Activated CD8-positive, alpha-beta memory T cell treated with anti-CD3 and anti-CD28 coated beads for 1 hour (primary cell): ENCODE measurements at places on chromosomes 6 and 20.

GRCh38 chr6:160963651-160964050 is 27.9 kb upstream of the MAP3K4 start:
- DNase-seq, result no peak

DNA sequence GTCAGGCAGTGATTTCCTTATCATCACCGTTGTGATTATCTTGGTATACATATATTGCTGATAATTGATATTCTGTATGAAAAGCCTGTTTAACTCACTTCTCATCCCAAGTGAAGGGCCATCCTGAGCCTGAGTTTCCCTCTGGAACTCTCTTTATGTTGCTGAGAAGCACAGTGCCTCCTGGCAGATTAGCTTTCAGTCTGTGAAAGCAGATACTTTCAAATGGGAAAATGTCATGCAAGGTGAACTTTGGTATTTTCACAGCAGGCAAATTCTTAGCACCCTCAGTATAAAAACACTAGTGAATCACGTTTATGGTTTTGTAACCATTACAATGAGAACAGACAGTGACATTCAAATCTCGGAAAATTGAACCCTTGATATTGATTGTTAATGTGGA is 151.6 kb downstream of the PRIM2 start:
- no peak for DNase-seq

- no peak for DNase-seq
Measured at GRCh38 chr20:63794614-63795013, 36.5 kb downstream of the ZBTB46 start.

- no peak for DNase-seq
Measured at GRCh38 chr20:42924215-42924614, 265.5 kb downstream of the PTPRT start.

DNA sequence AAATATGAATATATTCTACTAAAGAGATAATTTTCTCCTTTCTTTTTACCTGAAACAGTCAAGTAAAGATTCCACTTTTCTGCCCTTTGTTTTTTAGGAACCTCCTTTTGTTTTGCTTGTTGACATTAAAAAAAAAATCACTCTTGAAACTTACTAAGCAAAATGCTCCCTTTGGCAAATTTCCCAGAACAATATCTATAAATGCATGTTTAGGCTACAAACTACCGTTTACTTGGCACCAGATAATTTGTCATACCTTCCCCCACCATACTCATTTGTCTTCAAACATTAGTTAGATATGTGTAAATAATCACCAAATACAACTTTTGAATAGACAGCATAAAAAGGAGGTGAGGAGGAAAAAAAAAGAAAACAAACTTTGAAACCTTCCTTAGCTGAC is 604.7 kb downstream of the RFPL4B start:
- DNase-seq, result no peak

DNA sequence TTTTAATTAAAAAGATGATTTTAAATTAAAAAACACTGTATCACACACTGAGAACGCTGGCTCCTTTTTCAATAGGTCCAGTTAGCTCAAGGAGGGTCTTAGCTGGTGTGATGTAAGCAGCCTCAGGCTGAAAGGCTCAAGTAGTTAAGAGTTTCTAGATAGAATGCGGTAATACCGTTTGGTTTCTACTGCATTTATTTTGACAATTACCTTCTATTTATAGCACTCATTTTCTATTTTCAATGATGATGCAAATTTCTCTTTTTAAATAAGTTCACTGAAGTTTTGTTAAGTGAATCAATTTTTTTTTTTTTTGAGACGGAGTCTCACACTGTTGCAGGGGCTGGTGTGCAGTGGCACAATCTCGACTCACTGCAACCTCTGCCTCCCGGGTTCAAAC is 87.1 kb downstream of the PREX1 start:
- DNase-seq, result no peak

DNA sequence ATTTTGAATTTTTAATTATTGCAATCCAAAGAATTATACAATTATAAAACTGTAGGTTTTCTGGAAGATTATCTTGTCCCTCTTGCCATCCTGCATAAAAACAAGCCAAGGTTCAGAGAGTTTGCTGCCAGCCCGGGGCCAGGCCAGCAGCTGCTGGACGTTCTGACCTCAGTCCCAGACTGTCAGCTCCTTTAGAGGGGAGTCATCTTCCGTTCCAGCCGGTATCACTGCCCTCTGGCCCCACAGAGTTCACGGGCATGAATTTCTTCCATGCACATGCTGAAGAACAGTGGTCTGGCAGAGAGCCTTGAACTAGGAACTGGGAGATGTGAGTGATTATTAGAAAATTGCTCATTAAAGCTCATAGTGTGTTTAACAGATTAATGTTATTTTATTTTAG is 130.4 kb upstream of the QKI start:
- DNase-seq, result no peak

- no peak for DNase-seq
Measured at GRCh38 chr6:34052918-34053608, 92.8 kb downstream of the GRM4 start.

DNA sequence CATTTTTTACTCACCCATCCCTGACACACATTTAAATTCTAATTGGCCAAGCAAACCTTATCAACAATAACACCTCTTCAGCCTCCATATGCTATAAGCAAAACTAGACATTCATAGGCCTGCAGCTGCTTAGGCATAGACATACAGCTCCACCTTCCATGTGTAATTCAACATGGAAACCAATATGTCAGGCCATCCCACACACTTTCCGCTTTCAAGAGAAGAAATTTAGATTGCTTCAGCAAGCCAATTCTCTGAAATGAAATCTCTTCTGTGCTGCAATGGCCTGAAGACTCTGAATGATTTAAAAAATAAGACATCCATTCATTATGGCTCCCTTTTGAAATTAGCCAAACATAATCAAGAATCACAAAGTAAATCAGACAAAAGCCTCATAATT is 4.5 kb upstream of the RAB22A start:
- DNase-seq, result no peak

DNA sequence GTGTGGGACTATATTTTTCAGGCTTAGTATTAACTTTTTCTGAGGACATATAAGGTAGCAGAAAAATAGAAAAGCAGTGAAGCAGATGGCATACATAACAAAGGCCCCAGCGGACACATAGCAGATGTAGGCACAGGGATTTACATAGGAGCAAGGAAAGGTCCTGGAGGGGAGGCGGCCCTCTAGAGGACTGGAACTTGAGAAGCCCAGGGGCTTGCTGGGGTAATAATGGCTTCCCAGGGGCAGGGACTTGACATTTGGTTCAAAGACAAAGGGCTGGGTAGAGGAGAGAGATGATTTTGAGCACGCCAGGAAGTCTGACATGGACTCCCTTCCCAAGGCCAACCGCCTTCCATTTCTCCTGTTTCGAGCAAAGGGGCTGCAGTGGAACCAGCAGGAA is 31.7 kb upstream of the OSTM1 start:
- no peak for DNase-seq

DNA sequence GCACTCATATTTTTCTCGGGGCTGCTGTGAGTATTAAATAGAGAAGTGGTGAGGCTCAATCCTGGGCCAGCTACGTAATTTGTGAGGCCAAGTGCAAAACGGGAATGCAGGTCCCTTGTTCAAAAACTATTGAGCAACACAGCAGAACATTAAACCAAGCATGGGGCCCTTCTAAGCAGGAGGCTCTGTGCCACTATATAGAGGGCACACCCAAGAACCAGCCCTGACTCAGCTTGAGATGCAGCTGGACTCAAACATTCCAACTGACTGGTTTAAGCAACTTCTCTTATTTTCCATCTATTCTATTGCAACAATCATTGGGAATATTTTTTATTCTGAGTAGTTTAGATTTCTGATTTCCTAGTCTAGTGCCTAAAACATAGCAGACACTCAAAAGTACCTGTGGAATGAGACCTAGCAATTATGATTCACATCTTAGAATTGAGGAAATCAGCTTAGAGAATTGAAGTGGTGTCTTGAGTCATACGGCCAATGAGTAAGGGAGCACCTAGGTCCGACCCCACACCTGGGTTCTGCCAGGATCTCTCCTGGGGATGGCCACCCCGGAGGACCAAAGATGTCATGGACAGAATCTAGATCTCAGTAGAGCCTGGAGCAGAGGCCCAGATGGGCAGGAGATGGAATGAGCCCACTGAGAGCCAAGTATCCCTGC is 1.3 kb downstream of the SIRPB2 start:
- no peak for DNase-seq

DNA sequence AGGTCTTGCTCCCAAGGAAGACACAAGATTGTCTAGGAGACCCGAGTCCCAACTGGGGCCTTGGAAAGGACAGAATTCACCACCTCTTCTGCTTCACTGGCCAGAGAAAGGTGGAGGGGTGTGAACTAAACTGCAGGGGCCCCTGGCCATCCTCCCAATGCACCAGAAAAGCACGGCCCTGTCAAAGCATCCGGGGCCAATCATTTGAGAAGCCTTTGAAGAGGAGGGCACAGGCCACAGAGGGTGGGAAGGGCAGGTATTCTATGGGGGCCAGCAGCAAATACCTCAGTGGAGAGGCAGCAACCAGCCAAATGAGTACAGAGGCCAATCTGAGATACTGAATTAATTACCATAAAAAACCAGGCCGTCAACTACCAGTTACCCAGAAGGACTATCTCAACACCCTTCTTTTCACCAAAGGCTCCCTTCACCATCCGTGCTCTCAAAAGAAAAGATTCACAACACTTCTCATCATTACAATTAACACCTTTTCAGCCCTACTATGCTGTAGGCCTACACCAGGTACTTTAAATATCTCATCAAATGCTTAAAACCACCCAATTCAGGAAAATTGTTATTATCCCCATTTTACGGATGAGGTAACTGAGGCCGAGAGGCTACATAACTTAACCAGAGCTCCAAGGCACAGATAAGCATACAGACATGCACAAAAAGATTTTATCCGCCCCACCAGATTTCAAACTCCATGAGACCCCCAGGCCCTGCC is 50.7 kb downstream of the TRERF1 start:
- no peak for DNase-seq

DNA sequence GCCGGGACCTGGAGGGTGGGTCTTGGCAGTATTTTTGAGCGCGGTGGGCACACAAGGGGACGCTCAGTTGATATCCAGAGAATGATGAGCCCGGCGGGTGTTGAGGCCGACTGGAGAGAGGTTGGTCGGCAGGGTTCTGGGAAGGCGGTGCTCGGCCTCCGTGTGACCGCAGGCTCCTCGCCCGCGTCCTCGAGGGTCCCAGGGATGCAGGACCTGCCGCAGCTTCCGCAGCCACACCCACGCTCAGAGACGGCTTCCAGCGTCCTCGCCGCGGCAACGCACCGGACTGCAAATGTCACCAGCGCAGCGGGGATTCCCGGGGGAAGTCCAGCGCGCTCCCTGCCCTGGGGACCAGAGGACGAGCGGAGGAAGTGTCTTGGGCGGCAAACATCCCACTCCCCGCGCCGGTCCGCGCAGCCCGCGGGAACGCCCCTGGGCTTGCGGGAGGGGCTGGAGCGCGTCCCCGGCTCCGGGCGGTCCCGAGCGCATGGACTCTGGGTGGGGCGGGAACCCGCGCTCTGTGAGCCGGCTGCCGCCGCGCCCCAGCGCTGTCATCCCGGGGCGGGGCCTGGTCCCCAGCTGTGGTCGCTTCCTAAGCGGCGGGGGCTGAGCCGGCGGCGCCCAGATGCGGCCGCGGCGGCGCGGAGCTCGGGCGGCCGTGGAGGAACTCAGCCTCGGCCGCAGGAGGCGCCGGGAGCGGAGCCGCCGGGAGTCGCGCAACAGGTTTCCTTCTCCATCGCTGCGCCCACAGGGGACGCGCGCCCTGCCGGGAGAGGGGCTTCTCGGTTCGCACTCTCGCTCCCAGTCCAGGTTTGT is at the start of gene STX11:
Gene STX11 (plus strand): TSS at position 624 of the 816 bp plus-strand sequence. CDS start 36,111 bp downstream, outside the sequence.
- peak; percentile 56 for DNase-seq

DNA sequence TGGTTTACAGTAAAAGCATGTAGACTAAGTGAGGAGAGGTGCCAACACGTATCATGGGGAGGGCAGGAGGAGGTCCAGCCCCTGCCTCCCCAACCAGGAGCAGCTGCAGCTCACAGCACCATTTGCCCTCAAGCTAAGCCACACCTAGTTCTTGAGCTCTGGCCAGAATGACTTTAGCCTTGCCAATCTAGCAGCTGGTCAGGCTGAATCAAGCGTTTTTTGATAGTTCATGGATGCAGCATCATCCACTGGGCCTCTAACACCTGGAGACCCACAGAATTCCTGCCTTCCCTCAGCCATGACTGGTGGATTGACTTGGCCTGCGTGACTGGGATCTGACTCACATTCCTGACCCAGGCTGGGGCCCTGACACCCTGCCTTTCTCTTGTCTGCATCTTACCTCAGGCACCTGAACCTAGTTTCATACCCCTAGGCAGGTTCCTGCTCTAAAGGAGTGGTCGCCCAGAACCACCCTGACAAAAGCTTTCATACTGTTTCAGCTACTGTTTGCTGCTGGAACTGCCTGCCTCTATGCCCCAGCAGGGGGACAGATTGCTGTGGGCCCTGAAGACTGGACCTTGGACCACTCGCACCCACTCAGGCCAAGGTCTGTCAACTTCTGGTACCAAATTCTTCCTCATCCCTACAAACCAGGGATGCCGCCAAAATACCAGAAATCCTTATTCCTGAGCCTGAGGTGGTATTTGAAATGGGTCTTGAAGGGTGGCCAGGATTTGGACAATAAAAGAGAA is 122.3 kb downstream of the QRSL1 start:
- no peak for DNase-seq

DNA sequence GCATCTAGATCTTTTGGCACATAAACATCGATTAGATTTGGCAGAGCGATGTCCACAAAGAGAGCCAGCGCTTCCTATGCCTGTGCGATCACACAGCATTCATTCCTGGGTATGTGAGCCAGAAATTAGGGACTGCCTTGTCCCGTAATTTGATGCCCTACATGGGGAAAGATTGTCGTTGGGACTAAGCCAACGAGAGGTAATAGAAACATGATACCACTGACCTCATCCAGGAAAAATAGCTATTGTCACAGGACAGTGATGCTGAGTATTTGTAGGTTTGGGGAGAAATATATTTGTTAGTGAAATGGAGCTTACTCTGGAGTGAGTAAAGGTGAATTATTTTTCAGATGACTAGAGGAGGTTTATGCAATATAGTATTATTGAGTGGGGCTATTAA is 154.0 kb downstream of the TSHZ2 start:
- no peak for DNase-seq

- no peak for DNase-seq
Measured at GRCh38 chr6:125264476-125264875, 37.3 kb downstream of the HDDC2 start.

GRCh38 chr6:28543651-28544610 is 18.2 kb downstream of the GPX5 start:
- no peak for DNase-seq

GRCh38 chr6:52365866-52366540 is 4.1 kb downstream of the PAQR8 start:
- DNase-seq, result no peak

- DNase-seq, result no peak
Measured at GRCh38 chr6:43011207-43011606, 2.5 kb downstream of the MEA1 start.

GRCh38 chr6:156562019-156562418 is 215.2 kb upstream of the ARID1B start:
- DNase-seq, result no peak

GRCh38 chr20:63273635-63274380 is 1.2 kb downstream of the ARFGAP1 start:
- DNase-seq, result no peak

GRCh38 chr6:43328528-43328927 is 19.9 kb upstream of the CRIP3 start:
- no peak for DNase-seq

- DNase-seq, result no peak
Measured at GRCh38 chr6:36367743-36368142, 19.7 kb downstream of the ETV7 start.

GRCh38 chr6:55100686-55101085 is 73.6 kb upstream of the HCRTR2 start:
- no peak for DNase-seq
